ENCODE measurements at places on chromosomes 1 and 21.

GRCh38 chr1:57848406-57848805 lies 424.5 kb upstream of the DAB1 start:
- no peak for DNase-seq

- DNase-seq, result no peak
Measured at GRCh38 chr1:167413328-167413727, 105.0 kb downstream of the CD247 start.

DNA sequence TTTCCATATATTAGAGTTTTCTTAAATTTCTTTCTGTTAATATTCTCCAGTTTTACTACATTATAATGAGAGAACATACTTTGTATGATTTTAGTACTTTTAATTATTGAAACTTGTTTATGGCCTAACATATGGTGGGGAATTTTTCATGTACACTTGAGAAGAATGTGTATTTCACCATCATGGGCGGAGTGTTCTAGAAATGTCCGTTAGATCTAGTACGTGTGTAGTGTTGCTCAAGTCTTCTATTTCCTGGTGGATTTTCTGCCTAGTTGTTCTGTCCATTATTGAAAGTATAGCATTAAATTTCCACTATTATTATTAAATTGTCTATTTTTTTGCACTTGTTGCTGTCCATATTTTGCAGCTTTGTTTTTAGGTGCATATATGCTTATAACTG lies 64.0 kb upstream of the RGS21 start:
- no peak for DNase-seq

- no peak for DNase-seq
Measured at GRCh38 chr1:227482023-227482299, 81.4 kb upstream of the ZNF678 start.

GRCh38 chr1:25036117-25036546 lies 106.1 kb upstream of the RUNX3 start:
- no peak for DNase-seq

DNA sequence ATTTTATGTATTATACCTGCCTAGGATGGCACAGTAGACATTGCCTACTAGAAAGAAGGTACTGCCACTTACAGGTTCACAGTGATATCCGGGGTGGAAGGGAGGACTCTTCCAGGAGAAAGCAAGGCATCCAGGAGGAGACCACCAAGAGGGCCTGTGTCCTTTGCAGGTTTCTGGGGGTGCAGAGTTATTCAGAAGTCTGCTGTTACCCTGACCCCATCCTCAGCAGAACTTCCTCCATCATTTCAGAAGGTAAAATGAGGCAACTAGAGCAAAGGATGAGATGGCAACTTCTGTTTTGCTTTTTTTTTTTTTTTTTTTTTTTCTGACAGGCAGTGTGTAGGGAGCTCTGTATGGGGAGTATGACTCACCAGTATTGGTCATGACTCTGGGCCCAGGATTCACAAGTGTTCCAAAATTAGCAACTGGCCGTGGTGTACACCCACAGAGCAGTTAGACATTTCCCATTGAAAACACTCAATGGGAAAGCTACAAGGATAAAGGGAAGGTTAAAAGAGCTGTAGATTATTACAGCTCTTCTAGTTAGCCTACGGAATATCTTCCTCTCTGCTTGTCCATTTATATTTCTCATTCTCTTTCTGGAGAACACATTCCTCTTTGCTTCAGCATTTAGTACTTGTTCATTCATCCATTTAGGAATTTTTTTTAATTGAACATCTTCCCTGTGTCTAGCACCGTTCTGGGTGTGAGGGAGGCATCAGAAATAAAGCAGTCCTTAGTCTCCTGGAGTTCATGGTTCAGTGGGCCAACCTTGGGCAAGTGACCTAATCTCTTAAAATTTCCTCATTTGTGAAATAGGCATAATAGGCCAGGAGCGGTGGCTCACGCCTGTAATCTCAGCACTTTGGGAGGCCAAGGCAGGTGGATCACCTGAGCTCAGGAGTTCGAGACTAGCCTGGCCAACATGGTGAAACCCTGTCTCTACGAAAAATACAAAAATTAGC lies 50.5 kb upstream of the PPP2R5A start:
- no peak for DNase-seq

- DNase-seq, result no peak
Measured at GRCh38 chr21:34734696-34735095, 65.9 kb downstream of the CLIC6 start.

DNA sequence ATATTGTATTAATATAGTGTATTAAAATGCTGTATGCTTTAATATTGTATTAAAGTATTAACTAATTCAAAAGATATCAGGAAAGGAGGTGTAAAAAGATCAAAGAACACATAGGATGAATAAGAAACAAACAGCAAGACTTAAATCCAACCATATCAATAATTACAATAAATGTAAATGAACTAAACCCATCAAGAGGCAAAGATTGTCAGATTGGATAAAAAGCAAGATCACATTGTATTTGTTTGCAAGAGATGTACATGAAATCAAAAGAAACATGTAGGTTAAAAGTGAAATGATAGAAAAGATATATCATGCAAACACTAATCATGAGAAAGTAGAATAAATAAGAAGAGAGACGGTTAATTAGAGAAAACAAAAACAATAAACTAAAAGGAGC lies 34.1 kb upstream of the RAB3GAP2 start:
- no peak for DNase-seq

- no peak for DNase-seq
Measured at GRCh38 chr1:70990469-70991253, 57.0 kb downstream of the PTGER3 start.

DNA sequence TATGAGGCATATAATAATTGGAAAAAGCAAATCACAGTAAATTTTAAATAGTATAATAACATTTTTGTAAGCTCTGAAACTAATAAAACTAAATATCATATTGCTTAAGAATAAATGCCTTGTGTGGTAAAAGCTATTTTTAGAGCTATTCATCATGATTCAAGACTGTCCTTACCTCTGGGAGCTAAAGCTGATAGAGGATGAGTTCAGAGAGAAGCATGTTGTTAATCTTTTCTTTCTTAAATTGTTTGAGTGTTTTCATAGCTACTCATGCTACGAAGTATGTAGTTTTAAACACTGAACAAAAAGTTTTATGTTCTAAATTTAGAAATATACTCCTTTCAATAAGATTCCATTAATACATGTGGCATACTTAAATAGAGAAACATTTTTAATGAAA lies 30.5 kb downstream of the IFI16 start:
- DNase-seq, result no peak

GRCh38 chr1:171969813-171970212 lies 128.5 kb downstream of the DNM3 start:
- DNase-seq, result no peak

GRCh38 chr1:221729771-221730330 lies 12.0 kb downstream of the DUSP10 start:
- DNase-seq, result no peak

DNA sequence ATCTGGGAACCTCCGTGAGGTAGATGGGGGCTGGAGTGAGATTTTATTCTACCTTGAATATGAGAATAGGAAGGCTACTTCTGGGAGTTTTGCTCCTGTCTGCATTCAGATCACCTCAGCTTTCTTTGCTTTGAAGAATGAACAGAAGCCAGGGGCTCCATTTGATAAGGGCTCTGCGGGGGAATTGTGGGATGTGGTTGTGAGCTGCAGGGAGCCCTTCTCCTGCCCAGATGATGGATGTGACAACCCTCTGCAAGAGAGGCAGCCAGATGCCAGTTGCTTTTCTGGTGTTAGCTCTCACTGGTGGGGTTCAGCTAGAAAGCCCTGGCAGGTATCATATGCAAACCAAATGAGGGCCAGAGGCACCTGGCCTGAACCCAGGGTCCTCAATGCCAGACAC lies 21.5 kb downstream of the IER5 start:
- DNase-seq, result no peak

DNA sequence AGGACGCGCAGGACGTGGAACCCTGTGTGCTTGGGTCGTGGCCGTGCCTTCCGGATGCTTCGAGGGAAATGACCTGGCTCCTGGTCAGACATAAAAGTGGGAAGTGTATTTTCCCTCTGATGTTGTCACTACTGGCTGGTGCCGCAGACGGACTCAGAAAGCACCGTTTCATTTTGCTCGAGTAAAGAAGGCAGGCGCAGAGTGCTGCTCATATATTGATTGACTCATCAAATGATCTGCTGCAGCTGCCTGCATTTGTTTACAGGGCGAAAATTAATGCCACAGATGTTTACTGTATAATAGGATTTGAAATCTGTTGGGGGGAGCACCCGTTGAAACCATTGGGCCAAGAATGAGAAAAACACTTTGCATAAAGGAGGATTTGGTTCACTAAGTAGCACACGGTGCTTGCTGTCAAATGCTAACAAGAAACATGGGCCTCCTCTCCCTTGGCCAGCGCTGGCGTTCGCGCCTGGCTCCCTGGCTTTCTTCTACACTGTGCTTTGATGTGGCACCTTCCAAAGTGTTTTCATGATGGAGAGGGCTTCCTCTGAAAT lies 365.5 kb downstream of the CAMTA1 start:
- DNase-seq, result no peak

- DNase-seq, result no peak
Measured at GRCh38 chr1:234475167-234475793, 3.7 kb downstream of the TARBP1 start.

DNA sequence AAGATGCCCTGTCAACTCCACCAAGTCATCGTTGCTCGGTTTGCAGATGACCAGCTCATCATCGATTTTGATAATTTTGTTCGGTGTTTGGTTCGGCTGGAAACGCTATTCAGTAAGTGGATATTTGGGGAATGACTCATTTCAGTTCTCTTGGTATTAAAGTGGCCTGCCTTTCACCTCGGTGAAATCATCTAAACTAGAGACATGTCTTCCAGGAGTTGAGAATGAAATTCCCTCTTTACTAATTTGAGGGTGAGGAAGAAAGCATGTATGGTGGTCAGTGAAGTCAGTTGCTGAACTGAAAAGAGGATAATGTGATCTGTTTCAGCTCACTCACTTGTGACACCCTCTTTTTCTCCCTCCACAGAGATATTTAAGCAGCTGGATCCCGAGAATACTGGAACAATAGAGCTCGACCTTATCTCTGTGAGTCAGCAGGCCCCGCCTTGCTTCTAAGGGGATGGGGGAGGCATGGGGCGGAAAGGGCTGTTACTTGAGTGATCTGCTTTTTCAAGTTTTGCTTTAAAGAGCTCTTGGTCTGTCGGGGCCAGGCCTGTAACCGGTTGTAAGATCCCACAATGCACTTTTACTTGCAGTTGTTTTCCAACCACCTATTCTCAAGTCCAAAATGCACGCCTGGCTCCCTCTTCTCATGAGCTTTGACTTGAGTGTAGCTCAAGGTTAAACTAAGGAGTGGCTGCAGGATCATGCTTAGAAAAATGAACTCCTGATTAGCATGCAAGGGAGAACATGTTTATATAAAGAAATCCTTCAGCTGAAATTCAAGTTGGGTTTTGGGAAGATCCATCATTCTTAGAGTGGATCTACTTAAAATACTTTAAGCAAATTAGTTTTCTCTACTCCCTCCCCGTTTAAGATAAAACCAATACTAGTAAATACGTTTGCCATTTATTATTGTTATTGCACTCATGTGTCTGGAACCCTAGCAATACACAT lies 59.8 kb downstream of the CAPN2 start:
- peak; percentile 61 for DNase-seq

- no peak for DNase-seq
Measured at GRCh38 chr21:39863111-39863510, 4.1 kb upstream of the PCP4 start.

DNA sequence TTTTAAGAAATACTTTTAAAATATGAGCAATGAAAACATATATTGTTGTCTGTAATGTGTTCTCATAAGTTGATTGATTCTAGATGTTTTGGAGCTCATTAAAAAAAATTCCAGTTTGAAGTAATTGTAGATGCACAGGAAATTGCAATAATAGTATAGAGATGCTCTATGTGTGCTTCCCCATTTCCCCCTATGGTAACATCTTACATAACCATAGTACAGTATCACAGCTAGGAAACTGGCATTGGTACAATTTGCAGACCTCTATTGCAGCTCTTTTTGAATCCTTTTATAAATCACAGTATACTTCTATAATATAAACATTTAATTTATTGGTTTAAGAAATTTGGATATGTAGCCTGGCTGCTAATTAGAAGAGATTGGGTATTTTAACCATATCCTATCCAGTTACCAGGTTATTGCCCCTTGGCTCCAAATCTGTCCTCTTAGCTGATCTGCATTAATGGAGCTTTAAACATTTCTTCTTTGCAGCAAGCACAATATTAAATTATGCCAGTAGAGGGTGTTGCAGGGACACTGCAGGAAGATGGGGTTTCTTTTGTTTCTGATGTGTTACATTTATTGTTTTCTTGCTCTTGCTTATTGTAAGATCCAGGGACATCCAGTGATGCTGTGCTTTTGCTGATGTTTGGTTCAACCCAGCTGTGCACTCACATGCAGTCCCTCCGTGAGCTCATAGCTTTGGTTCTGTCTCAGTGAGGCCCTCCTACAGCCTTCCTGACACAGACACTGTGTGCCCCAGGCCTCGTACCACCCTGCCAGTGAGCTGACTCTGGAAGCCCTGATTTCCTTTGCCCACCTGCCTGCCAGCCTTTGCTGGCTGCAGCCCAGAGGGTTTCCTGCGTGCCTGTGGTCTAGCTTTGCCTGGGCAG lies 103.3 kb downstream of the RABGAP1L start:
- DNase-seq, result no peak

DNA sequence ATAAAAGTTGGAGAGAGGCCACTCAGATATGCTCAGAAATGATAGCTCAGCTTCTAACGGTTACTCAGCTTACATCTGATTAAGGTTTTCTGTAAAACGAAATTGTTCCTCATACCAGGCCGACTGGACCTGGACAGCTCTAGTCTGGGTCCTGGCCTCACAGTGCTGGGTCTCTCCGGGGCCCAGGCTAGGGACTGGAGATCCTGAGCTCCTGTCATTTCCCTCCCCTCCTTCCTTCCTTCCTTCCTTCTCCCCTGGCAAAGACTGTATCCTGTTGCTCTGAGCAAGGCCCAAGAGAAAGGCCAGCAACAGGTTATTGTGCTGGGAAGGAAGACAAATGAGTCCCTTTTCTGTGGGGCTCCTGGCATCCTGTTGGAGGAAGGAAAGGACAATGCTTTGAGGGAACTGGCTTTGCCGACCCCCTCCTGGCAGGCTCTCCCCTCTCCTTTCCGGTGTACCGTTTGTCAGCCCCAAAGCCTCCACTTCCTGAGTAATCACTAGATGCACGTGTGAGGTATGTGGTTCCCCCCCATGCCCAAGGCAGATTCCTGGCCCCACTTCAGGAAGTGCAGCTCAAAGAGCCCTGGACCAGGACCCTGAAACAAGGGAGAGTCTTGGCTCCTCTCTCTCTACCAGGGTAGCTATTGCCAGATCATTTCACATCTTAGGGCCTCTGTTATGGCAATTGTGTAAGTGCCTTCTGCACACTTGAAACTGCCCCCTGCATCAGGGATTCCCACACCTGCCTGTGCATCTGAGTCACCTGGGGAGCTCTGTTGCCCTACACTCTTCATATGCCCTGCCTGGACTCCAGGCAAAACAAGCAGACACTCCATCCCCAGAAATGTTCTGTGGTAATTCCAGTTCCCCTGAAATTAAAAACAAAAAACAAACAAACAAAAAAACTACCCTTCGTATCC lies 212.7 kb upstream of the FGGY start:
- DNase-seq, result peak; percentile 48
